ENCODE measurements at places on chromosomes 1 and 21.
A peak's percentile ranks its signal among the peaks of the same experiment; 100 is the strongest.

GRCh38 chr21:13937236-13937635 lies 273.5 kb downstream of the LIPI start:
- no peak for DNase-seq

- no peak for DNase-seq
Measured at GRCh38 chr1:235320521-235321179, 7.3 kb downstream of the ARID4B start.

DNA sequence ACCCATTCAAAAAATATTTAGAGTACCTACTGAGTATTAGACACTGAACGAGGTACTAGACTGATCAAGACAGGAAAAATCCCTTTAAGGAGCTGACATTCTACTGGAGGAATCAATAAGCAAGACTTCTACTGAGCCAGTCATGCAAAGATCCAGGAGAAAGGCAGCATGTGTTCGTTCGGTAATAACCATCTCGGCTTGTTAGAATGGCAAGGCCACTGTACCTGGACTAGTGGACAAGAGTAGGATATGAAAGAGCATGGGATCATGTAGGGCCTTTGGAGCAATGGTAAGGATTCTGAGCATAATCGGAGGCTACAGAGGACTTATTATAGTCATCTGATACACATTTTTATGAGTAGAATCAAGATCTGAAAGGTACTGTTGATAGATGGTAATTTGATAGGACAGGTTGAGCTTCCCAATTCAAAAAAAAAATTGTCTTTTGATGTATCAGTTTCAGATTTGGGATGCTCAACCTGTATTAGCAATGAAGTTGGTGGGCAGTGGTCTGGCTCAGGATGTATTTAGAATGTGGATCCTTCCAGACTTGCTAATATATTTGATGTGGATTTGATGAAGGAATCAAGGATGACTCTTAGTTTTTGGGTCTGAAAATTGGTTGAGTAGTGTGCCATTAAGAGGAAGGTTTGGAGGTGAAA lies 2.3 kb downstream of the COX20 start:
- DNase-seq, result no peak

GRCh38 chr1:3457910-3458883 lies 3.7 kb downstream of the ARHGEF16 start:
- no peak for DNase-seq

- no peak for DNase-seq
Measured at GRCh38 chr1:117093870-117094621, 27.5 kb downstream of the TRIM45 start.

GRCh38 chr21:10641107-10641506 lies 119.7 kb downstream of the TPTE start:
- DNase-seq, result no peak

DNA sequence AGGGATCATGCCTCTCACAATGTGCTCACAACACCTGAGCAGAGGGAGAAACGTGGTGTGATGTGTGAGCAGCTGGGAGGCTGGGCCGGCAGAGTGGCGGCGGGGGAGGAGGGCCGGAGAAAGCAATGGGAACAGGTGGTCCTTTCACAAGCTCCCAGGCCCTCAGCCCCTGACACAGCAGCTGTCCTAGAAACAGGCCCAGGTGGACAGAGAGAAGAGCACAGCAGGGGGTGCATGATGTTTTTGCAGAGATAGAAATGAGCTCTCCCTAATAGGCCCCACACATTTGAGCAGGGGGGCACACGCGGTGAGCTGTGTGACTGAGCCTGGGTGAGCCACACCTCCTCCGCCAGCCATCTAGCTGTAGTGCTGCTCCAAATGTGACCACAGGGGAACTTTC lies 7.6 kb upstream of the RGS16 start:
- no peak for DNase-seq

GRCh38 chr1:72064196-72065075 lies 217.9 kb downstream of the NEGR1 start:
- no peak for DNase-seq

- no peak for DNase-seq
Measured at GRCh38 chr1:115073298-115074087, 15.8 kb downstream of the TSPAN2 start.

GRCh38 chr1:211169353-211169752 lies 35.4 kb upstream of the KCNH1 start:
- no peak for DNase-seq

GRCh38 chr1:60916199-60916598 lies 166.2 kb upstream of the NFIA start:
- DNase-seq, result no peak

DNA sequence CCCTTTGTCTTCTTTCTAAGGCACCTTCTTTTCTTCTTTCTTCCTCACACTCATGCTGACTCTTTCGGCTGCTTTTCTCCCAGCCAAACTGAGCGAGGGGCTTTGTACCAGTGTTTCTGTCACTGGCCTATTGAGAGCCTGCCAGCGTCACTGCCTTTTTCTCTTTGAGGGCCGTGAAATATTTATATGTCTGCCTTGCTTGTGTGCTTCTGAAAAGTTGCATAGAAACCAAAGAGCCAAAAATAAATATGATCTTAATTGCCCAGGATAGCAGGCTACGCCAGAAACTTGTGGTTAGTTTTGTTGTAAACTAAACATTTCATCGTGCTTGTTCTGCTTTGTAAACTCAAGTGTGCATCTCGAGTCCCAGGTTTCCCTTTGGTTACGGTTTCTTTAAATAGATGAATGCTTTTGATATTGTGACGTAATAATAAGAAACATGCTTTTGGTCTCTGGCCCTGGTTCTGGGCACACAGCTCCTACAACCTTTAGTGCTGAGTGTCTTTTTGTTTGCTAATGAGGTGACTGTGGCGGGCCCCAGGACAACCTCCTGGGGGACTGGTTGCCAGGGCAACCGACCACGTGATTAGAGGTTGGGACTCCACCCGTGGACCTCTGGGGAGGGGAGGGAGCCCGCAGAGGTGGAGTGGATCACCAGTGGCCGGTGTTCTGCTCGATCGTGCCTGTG lies 10.8 kb downstream of the SLC37A1 start:
- no peak for DNase-seq

- no peak for DNase-seq
Measured at GRCh38 chr1:37423810-37424209, 50.6 kb upstream of the ZC3H12A start.

GRCh38 chr1:46406881-46407608 lies 12.9 kb downstream of the FAAH start:
- no peak for DNase-seq

DNA sequence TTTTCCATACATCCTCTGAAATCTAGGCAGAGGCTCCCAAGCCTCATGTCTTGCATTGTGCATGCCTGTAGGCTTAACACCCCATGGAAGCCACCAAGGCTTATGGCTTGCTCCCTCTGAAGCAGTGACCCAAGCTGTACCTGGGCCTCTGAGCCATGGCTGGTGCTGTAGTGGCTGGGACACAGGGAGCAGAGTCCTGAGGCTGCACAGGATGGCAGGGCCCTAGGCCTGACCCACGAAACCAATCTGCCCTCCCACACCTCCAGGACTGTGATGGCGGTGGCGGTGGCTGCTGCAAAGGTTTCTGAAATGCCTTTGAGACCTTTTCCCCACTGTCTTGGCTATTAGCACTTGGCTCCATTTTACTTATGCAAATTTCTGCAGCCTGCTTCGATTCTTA lies 429.5 kb downstream of the NPHP4 start:
- DNase-seq, result no peak

DNA sequence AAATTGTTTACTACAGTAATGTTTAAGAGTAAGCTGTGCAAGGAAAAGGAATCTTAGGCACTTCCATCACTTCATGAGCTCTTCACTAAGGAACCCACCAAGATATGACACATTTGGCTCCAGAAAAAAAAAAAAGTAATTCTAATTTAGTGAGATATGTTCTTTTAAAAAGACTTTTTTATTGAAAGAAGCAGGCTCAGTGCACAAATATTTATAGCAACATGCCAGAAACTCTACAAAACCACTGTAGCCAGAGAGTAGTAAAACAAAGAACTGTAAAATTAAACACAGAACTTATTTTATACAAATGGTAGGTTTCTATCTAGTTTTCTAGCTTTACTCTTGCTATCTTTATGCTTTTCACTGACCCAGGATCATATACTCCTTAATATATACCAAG lies 434.6 kb upstream of the ADGRL2 start:
- DNase-seq, result no peak

DNA sequence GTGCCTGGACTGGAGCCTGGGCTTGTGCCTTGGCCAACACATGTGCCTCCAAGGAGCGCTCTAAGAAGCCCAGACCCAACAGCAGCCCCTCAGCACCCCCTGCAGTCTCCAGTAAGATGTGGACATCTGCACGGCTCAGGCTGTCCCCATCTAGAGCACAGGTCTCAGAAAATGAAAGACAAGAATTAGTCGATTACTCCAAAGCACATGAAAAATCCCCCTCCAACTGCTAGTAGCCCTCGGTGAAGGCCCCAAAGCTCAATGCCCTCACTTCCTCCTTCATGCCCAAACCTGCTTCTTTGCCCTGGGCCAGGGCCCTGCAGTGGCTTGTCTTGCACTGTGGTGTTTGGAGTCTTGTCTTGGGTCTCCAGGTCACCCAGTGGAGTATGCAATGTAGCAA lies 21.9 kb upstream of the ERO1B start:
- no peak for DNase-seq

DNA sequence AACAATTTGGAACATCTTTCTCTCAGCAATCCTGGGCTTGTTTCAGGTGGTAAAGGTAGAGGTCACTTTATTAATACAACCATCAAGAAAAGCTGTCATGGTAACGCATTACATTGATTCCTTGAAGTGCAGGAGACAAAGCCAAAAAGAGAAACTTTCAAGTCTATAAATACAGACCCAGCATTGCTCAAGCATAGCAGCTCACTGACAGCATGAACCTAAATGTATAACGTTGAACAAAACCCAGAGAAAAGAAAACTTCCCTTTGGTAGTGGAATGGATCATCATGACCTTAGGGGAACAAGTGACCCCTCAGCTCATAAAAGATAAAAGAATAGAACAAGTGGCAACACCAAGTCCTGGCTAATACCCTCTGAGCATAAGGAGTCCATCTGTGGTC lies 332.2 kb downstream of the NTNG1 start:
- DNase-seq, result no peak

DNA sequence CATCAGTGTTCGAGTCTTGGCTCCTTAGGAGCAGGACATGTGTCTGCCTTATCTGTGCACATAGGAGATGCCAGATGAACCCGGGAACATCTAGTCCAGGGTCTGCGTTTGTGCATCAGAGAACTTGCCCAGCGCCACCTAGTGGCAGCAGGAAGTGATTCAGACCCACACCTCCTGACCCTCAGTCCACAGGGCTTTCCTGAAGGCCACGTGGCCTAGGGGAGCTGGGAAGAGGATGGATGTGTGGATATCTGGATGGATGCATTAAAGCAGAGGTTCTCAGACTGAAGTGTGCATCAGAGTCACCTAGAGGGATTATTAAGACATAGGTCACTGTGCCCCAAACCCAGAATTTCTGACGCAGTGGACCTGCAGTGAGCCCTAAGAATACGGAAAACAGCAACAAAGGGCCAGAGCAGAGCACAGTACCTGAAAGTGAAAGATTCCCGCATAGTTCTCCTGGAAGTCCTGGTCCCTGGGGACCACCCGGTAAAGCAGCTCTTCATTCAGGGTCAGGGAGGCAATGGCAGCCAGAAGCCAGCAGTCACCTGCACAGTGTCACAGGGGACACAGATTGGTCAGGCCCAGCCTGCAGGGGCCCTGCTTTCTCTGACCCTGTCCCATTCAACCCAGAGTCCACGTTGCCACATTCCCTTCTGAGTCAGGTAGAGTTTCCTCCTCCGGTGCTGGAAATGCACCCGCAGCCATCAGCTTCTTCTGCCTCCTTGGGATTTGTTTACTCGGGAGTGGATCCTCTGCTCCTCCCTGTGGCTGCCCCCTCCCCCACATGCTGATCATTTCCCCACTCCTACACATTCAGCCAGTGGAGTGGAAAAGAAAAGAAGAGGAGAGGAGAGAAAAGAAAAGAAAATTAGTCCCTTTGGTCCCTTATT lies 37.0 kb downstream of the CAPN8 start:
- DNase-seq, result peak; percentile 5

DNA sequence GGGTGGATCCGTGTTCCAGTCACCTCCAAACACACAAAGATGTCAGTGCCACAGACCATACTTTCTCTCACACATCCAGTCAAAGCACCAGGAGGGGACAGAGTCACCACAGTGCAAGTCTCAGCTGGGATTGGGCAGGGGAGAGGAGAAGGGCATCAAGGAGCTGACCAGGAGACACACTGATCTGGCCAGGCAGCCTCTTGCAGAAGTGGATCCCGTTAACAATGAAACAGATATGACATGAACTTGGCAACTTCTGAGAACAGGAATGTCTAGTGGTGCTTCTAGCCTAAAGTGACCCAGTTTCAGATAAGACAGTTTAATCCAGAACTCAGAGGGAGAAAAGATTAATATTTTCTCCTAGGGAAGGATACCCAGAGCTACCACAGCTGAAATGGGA lies 71.0 kb downstream of the HIVEP3 start:
- DNase-seq, result no peak

GRCh38 chr1:21012937-21013336 lies 163.8 kb downstream of the EIF4G3 start:
- DNase-seq, result no peak

GRCh38 chr1:24020470-24020869 lies 40.3 kb upstream of the SRSF10 start:
- no peak for DNase-seq

- DNase-seq, result no peak
Measured at GRCh38 chr1:6006882-6007281, 14.7 kb upstream of the NPHP4 start.

DNA sequence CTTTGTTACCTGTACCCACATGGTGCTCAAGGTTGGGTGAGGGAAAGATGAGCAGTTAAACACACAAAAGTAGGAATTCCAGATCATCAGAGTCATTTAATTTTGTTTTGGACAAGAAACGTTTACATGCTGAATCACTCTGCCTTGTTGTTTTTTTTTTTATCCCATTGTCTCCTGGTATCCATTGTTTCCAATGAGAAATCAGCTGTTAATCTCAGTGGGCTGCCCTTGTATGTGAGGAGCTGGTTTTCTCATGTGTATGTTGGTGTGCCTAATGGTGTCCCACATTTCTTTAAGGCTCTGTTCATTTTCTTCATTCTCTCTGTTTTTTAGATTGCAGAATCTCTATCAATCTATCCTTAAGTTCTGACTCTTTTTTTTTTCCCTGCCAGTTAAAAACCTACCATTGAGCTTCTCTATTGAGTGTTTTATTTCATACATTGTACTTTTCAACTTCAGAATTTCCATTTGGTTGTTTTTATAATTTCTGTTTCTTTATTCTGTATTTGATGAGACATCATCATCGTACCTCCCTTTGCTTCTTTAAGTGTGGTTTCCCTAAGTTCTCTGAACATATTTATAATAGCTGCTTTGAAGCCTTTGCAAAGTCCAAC lies 8.8 kb upstream of the OBSCN start:
- DNase-seq, result no peak

- DNase-seq, result no peak
Measured at GRCh38 chr1:55374801-55375616, 159.8 kb upstream of the USP24 start.

DNA sequence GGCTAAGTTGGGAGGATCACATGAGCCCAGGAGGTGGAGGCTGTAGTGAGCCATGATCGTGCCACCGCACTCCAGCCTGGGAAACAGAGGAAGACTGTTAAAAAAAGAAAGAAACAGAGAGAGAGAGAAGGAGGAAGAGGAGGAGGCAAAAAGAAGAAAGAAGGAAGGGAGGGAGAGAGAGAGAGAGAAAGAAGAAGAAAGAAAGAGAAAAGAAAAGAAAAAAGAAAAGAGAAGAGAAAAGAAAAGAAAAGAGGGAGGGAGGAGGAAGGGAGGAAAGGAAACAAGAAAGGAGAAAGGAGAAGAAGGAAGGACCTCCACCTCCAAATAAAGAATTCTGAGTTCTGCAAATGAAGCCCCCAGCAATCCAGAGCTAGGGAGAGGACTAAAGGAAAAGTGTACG lies 82.0 kb downstream of the STUM start:
- no peak for DNase-seq

GRCh38 chr1:243748227-243748626 lies 101.8 kb downstream of the AKT3 start:
- no peak for DNase-seq
